ENCODE measurements at places on chromosomes 2 and 18. TPM values are rescaled to one million over a fixed set of nuclear protein-coding genes. Genes with fewer than 3 reads are reported as not detected.

DNA sequence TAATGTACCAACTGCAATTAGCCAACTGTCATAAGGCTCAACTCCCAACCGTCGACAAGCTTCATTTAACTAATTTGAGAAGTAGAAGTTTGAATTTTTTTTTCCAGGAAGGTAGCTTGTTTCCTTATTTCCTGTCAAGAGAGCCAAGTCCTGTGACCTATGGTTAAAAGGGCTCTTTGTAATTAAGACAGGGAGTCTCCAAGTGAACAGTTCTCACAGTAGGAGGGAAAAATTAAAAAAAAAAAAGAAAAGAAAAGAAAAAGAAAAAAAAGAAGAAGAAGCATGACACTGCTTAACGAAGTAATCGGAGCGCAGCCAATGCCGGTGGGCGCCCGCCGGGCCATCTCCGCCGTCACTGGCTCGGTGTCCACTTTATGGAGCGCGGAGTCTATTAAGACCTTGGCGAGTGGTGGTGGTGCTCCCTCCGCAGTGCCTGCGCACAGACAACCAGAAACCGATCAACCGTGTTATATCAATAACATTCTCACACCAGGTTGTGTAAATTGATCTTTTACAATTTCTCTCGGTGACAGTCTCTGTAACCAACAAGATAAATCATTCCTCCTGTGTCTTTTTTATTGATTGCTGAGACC lies 197.2 kb upstream of the POU3F3 start:
- DNase-seq, result no peak

DNA sequence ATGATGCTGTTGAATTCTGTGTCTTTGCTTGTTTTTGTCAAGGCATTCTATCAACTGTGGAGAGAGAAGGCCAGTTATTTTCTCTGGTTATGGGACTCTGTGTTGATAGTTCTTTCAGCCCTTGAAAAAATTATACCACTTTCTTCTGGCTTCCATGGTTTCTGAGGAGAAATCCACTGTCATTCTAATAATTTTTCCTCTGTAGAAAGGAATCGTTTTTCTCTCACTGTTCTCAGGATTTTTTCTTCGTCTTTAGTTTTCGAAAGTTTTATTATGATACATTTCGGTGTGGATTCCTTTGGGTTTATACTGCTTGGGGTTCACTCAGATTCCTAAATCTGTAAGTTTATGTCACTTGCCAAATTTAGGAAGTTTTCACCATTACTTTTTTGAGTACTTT lies 6.6 kb downstream of the GALNT1 start:
- no peak for DNase-seq

The VAMP8 gene
- 10.5 TPM for total RNA-seq

The PASK gene
- 7.0 TPM for total RNA-seq

DNA sequence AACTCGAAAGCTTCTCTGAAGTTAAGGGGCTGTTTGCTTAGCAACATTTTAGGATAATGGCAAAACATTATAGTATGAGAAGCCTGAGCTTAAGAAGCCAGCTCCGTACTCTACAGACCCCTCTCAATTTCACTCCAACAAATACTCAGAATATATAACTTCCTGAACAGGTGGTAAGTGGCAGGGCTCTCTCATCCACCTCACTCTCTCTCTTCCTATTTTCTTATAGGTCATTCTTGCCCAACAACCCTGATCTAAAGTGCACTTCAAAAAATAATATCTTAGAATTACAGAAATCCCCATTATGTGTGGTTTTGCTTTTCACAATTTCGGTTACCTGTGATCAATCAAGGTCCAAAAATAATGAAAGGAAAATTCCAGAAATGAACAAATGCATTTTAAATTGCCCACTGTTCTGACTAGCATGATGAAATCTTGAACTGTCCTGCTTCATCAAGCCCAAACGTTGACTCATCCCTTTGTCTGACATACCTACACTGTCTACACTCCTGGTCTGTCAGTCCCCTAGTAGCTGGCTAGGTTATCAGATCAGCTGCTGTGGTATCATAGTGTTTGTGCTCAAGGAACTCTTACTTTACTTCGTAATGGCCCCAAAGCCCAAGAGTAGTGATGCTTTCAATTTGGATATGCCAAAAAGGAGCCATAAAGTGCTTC lies 122.8 kb upstream of the COL5A2 start:
- DNase-seq, result no peak

DNA sequence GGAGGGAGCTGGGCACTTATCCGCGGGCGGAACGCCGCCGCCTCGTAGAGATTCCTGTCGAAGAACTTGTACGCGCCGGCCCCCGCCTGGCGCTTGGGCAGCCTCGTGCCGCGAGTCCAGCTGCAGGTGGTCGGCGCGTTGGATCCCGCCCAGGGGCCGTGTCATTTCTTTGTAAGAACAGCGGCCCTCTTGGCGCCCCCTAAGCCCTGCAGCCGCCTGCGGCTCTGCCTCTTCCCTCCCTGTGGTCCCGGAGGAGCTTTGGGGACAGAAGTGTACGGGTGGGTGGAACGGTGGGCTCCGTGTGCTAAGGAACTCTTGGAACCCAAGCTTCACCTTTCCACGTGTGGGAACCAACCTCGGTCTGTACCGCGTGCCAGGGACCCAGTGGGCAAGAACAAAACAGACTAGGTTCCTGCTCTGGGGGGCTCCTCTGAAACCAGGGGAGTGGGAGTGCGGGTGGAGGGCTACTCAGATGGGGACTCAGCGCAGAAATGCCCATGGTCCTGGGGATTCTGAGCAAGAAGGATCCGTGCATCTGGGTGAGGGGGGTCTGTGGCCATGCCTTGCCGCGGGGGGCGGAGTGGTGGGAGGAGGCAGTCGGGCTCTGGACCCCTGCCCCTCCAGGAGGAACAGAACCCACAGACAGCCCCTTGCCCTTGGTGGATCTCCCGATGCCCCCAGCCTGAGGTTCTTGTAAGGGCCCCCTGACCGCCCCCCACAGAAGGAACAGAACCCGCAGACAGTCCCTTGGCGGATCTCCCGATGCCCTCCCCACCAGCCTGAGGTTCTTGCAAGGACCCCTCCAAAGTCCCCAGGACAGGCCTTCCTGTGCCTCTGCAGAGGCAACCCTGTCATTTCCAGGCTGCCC lies 1.5 kb downstream of the GPC1 start:
- no peak for DNase-seq

The UCN gene
- total RNA-seq, result 2.2 TPM

The DPP10 gene
- total RNA-seq, result 6.6 TPM

- no peak for DNase-seq
Observed at GRCh38 chr2:202773301-202773973, 98.1 kb downstream of the ICA1L start.

DNA sequence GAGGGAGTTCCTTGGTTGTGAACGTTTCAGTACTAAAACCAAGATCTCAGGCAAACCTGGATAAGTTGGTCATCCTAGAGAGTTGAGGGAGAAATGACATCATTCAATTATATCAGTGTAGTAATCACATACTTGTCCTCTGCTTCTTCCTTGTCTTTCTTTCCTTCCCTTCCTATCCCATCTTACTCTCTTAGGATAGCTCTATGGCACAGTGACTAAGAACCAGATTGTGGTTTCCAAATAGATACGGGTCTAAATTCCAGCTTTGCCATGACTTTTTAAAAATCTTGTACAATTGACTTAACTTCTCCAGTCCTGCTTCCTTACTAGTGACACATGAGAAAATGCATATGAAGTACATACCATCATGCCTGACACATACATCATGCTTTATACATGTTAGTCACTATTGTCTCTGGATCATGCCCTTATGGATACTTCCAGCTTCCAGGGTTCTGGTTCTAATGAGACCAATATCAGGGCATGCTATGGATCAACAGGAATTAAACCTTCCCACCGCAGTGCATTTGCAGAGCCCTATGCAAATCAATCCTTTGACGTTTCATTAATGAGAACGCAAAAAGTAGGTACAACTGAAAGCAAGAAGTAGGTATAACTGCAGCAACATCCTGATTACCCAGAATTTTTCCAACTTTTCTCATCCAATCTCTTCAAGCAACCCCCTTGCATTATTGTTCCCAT lies 168.0 kb upstream of the KLF7 start:
- no peak for DNase-seq

The PDE11A gene
- 1.1 TPM for total RNA-seq

The CNTNAP5 gene
- 0.68 TPM for total RNA-seq

The VWC2L gene
- total RNA-seq, result 0.32 TPM

- DNase-seq, result no peak
Observed at GRCh38 chr2:8564475-8564874, 117.4 kb upstream of the ID2 start.

GRCh38 chr2:29767606-29768335 lies 153.6 kb downstream of the ALK start:
- no peak for DNase-seq
